ENCODE measurements at places on chromosomes 4 and X.

DNA sequence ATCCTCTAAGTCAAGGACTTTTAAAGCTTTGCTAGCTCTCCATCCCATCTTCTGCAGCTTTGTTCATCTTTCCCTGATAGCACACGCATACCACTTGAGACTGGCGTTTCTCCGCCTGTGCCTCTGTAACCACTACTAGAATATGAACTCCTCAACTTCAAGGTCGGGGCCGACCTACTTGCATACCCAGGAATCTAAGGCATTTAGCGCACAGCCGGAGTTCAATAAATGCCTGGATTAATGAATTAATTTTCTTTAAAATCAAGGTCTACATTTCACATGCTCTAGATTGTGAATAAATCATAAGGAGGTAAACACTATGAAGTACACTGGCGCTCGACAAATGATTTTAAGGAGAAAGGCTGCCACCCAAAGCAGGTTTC, 89.3 kb downstream of the HNRNPD start:
- DNase-seq = no peak

DNA sequence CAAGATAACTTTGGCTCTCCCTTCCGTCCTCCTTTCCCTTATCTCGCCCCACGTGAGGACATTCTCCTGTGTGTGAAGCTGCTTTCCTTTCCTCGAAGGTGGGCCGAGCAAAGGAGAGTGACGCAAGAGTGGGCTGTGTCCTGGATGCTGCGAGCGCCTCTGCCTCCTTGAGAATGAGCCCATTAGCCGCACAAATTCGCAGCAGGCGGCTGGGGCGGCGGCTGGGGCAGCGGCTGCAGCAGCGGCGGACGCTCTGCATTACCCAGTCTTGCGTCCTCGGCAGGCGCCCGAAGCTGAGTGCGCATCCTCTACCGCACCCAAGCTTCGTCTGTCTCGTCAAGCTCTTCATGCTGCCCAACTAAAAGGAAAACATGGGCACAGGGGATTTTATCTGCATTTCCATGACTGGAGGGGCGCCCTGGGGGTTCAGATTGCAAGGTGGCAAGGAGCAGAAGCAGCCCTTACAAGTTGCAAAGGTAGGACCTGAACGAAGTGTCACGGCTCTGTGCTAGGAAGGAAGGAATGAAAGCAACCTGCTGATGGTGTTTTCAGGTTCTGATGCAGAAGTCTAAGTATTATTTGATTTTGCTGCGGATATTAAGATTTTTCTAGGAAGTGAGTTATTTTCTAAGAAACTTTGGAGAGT, at the start of gene SYNPO2:
Gene SYNPO2 (plus strand): TSS at position 189 of the 646 bp plus-strand sequence. CDS start 183 bp downstream, at position 372.
- peak; percentile 39 for DNase-seq

DNA sequence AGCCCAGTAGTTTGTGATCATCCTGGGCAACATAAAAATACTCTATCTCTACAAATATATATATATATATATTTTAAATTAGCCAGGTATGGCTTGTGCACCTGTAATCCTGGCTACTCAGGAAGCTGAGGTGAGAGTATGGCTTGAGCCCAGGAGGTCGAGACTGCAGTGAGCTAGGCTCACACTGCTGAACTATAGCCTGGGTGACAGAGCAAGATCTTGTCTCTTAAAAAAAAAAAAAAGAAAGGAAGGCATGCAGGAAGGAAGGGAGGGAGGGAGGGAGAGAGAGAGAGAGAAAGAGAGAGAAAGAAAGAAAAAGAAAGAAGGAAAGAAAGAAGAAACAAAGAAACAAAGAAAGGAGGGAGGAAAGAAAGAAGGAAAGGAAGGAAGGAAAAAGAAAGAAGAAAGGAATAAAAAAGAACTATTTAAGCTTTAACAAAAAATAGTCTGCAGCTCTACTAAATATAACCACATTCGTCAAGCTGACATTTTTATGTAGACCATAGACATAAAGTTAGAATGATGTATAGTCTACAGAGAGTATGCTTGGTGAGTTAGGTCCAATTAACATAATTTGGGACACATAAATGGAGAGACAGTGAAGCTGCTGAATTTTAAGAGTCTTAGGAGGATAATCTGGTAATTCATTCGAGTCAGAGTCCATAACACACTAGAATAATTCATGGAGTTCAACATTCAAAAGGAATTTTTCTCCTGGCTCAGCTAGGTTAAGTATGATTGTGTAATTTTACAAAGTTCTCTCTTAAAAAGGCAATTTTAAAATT, 111.9 kb downstream of the GLRA3 start:
- no peak for DNase-seq

DNA sequence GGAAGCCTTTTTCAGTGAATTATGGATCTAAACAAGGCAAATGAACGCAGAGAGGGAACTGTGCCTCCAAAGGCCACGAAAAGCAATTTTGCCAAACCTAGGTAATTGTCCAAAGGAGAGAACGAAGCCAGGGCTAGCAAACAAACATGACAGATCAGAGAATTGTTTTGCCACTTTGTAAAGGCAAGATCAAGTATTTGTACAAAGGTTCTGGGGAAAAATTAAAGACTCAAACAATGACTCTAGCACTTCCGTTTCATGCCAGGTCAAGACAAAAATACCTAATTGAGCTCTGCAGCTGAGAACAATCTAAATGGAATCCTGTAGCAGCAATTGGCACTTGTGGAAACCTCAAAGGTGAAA, 8.5 kb downstream of the RBM47 start:
- no peak for DNase-seq

DNA sequence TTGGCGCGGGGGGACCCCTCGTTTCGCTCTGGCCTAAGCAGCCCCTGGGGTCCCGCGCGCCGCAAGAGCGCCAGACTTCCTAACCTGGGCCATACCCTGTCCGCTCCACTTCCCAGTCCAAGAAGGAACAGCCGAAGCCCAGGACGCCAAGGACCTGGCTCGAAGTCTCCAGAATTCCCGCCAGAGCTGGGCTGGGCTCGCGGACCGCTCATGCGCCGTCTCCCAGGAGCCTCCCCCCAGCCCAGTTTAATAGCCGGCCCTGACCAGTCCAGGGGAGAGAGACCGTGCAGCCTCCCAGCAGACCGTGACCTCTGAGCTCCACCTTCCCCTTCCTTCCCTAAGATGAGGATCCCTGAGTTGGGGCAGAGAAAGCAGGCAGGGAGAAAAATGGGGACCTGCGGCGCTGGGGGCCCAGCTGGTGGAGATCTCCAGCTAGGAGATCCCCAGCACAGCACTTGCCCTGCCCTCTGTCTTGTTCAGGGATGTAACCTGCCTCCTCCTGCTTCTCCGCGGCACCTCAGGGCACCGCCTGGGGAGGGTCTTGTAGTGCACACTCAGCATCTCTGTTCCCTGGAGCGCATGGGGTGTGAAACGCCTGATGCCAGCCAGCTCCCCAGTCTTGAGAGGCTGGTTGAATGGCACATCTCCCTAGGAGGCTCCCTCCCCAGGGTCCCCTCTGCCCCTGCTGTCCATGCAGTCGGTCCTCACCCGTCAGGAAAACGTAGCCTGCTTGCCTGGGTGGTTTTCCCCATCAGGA, 1.2 kb upstream of the LETM1 start:
- DNase-seq = no peak

GRCh38 chr4:184644553-184645307, 4.5 kb downstream of the CASP3 start:
- no peak for DNase-seq

- DNase-seq = no peak
Measured at GRCh38 chr4:22595684-22596083, 79.8 kb upstream of the ADGRA3 start.

- no peak for DNase-seq
Measured at GRCh38 chrX:119708936-119709335, 16.0 kb upstream of the SEPTIN6 start.

GRCh38 chr4:3215733-3216132, 33.2 kb upstream of the MSANTD1 start:
- DNase-seq = no peak

DNA sequence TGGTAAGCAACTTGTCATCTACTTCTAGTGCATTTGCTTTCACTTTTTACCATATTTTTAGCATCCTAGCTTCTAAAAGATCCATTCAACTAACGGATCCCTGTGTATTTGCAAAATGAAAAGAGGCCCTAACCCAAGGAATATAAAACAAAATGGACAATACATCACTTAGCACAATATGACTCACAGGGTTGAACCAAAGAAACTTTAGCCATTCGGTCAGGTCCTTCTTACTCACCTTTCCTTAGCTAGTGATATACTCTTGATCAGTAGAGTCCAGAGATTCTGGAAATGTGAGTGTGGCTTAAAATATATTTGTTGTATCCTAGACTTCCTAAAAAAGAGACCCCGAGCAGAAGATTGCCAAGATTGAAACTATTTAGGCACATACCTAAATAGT, 19.5 kb downstream of the TMPRSS11E start:
- no peak for DNase-seq

GRCh38 chrX:11363069-11363594, 69.9 kb downstream of the AMELX start:
- no peak for DNase-seq

DNA sequence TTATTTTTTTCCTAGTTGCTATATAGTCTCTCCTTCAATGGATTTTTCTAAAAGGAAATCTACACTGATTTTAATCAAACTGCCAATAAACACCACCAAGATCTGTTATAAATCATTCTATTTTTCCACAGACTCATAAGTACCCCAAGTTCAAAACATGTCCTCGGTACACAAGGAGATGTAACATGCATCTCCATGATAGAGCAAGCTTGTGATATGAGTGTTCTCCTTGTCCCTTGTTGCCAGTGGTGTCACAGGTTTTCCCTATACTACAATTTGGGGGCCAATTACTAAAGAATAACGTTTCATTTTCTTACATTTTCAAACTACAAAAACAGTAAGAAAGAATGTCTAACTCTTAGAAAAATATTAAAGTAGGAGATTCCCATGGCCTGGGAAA, 491 bp downstream of the ARHGEF6 start:
- no peak for DNase-seq

GRCh38 chr4:54440394-54441136, 211.5 kb downstream of the PDGFRA start:
- DNase-seq = no peak

DNA sequence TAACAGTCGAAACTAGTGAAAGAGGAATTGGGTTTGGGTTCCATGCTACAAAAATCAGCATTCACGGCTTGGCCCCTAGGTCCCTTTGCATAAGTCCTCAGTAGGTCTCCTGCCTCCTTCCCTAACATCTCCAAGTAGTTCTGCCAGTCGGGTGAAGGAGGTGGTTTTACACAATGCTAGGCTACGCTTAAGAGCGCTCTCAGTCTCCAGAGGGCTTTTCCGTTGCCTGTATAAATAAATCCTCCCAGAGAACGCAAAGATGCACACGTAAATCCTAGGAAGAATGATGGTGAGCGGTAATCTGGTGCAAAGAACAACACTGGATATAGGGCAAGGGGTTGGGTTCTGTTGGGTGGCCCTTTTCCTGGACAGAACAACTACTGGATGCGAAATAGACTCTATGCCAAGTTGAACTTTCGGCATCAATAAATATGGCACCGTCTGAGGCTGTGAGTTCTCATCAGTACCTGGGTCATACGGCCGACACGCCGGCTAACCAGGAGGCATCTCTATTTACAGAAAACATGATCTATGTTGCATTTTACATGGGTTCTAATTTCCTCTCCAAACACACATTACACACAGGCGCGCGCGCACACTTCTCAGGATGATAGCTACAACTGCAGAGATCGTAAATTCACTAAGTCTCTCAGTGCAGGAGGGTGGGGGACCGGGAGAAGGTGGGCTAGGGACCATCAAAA, 1.3 kb downstream of the CAMK2D start:
- DNase-seq = no peak

GRCh38 chr4:42955746-42956505, 63.4 kb downstream of the GRXCR1 start:
- no peak for DNase-seq

DNA sequence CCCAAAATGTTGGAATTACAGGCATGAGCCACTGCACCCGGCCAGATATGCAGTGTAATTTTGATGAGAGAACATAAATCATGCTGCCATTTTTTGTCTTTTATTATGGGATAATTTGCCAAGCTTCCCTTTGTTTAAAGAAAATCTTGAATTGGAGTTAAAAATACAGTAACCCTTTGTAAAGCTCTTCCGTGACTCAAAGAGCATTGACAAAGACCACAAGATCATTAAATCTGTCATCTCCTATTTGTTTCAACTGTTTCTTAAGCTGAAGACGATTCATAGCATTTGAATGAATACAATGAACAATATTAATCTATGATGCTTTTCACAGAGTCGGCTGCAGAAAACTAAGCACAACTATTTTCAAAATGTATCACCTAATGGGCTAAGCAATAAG, 132.6 kb downstream of the ANAPC4 start:
- no peak for DNase-seq

DNA sequence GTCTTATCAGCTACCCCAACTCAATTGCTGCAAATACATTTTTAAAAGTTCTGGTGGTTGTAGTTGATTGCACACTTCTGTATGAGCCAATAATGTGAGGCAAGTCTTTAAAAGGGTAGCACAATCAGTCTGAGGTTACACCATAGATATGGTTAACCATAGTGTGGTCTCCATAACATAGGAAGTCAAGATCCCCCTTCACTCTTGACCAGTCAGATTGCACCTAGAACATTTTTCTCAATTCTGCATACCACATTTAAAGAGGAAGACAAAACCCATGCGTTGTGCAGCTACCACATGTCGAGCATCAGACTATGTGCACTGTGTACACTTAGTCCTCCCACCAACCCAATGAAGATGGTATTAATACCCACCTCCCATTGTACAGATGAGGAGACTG, 26.5 kb upstream of the CYBB start:
- DNase-seq = peak; percentile 84

DNA sequence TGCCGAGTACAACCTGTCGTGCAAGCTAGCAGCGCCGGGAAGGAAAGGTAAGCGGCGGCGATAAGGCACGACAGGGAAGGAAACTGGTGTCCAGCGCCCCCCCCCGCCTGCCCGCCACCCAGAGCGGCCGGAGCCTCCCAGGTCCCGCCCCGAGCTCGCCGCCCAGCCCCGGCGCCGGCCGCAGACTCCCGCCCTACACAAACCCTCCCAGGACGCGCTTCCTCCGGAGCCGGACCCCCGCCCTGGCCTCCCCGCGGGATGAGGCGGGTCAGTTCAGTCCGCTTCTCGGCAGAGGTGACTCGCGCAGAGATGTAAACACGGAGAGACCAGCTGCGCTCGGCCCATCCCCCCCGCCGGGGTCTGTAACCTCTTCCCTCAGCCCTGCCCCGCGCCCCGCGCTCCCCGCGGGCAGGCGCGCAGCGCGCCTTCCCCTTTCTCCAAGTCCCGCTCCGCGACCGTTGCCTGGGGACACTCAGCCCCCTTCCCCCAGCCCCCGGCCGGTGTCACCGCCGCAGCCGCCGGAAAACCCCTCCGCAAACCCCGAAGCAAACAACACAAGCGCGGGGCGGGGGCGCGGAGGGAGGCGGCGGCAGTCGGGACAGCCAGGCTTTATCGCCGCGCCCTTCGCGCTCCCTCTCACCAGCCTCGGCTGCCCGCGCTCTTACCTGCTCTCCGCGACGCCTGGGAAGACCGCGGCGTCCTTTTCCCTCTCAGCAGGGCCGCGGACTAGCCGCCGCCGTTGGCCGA, 543 bp downstream of the ELF2 start:
- DNase-seq = no peak

- no peak for DNase-seq
Measured at GRCh38 chr4:114562176-114562904, 36.3 kb upstream of the UGT8 start.

- DNase-seq = no peak
Measured at GRCh38 chrX:11296051-11296450, 2.8 kb downstream of the AMELX start.

- no peak for DNase-seq
Measured at GRCh38 chr4:59341506-59341905, 1858.6 kb upstream of the ADGRL3 start.

- no peak for DNase-seq
Measured at GRCh38 chr4:19224820-19225219, 1026.9 kb upstream of the SLIT2 start.

GRCh38 chr4:165580351-165580905, 201.6 kb downstream of the CPE start:
- no peak for DNase-seq

- no peak for DNase-seq
Measured at GRCh38 chrX:39616731-39617130, 481.0 kb downstream of the BCOR start.

All from SIG-M5 (cell line).